GDM1 (cell line): ENCODE measurements at places on chromosomes 16 and 17.

DNA sequence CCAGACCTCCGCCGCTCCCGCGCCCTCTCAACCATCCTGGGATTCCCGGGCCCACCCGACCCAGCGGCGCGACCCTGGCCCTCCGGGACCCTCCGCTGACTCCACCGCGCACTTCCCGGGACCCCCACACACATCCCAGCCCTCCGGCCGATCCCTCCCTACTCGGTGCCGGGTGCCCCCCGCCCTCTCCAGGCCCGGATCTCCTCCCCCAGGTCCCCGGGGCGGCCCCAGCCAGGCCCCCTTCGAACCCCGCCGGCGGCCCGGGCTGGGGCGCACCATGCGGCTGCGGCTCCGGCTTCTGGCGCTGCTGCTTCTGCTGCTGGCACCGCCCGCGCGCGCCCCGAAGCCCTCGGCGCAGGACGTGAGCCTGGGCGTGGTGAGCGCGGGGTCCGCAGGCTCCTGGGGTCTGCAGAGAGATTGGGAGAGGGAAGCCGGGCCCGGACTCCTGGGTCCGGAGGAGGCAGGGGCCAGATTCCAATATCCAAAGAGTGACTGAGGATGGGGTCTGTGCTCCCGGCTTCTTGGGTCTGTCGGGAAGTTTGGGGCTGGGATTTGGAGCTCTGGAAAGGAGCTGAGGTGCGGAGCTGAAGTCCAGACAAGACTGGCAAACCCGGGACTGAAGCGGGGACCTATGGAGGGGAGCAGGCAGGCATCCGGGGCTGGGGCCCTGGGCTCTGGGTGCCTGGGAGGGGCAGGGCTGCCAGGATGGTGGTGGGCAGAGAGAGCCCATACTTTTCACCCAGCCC, 453 bp downstream of the MMP25 start:
- no peak for DNase-seq

GRCh38 chr16:55389426-55390073, 65.5 kb downstream of the IRX6 start:
- DNase-seq = no peak

- DNase-seq = no peak
Observed at GRCh38 chr17:56290802-56291118, 137.5 kb downstream of the ANKFN1 start.

- no peak for DNase-seq
Observed at GRCh38 chr16:63945806-63946205, 1176.1 kb downstream of the CDH11 start.

- DNase-seq = no peak
Observed at GRCh38 chr17:78346605-78347250, 13.1 kb downstream of the SOCS3 start.
